ENCODE measurements at places on chromosomes 16 and 17.

DNA sequence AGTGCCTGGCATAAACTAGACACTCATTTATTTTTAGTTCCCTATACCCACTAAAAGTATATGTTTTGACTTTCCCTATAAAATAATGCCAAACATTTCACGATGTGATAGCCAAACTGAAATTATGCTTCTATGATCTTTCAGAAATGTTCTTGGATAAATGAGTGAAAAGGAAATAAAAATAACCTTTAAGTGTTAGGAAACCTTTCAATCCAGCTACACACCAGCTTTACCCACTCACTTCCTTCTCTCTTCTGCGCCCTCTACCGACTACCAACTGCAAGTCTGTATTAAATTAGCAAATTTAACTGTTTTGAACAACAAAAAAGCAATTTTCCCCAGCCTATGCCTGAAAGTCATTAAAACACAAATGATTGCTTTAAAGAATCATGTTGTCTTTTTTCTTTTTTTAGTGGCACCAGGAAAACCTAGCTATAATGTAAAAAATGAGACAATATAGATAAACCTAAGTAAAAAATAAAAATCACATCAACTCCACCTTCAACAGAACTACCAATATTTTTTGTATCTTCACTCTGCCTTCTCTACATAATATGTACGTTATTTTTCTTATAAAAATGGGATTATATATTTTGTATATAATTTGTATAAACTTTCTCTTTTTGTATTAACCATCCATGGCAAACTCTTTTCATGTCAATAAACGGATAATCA, 13.2 kb upstream of the TMEM100 start:
- peak; percentile 56 for DNase-seq

DNA sequence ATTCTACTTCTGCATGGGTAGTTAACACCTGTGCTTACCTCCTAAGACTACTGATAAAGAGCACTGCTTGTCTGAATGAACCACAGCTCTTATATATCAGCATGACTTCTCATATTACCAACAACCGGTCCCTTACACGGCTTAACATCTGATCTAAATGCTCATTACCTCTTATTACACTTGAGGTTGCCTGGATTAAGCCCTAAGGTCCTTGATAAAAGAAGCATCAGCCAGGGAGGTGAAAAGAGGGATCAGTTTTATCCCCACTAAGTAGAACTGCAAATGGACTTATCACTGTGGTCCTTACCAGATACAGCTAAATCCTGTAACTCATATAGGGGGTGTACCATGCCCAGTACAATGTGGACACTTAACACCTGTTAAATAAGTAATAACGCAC, 8.2 kb upstream of the RSKR start:
- DNase-seq = no peak

DNA sequence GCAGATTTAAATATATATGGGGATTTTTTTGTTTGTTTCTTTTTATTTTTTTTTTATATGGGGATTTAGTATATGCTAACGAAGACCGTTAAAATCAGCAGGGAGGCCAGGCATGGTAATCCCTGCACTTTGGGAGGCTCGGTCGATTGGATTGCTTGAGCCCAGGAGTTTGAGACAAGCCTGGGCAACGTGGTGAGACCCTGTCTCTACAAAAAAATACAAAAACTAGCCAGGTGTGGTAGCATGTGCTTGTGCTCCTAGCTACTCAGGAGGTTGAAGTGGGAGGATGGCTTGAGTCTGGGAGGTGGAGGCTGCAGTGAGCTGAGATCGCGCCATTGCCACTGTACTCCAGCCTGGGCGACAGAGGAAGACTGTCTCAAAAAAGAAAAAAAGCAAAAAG, 22.3 kb upstream of the MEIOC start:
- DNase-seq = no peak

DNA sequence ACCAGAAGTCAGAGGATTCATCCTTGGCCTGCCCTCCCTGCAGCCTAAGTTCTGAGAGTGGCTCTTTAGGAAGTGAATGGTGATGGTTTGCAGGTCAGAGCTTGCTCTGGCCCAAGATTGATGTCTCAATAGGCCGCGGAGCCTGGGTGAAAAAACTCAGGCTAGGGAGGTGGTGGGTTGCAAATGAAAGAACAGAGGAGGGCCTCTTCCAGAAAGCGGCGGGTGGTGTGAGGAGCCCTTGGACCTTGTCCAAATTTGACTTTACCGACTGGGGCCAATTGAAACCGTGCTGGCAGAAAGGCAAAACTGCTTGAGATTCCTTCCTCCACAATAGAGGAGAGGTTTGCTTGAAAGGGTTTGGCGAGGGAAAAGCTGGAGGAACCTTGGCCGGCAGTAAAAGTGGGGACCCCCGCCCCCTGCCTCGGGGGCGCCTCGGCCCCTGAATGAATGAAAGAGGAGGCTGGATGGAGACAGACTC, 331.3 kb downstream of the SEC14L1 start:
- DNase-seq = no peak

Measured in right lobe of liver (tissue), 6 donors.